ENCODE measurements at places on chromosomes 7 and 10.

- no peak for DNase-seq
Observed at GRCh38 chr7:123879628-123880027, 34.7 kb downstream of the HYAL4 start.

GRCh38 chr10:62818426-62819011, 2.4 kb upstream of the EGR2 start:
- DNase-seq, result no peak

GRCh38 chr7:42222891-42223290, 14.1 kb downstream of the GLI3 start:
- no peak for DNase-seq

- no peak for DNase-seq
Observed at GRCh38 chr7:8255680-8256655, 6.0 kb downstream of the ICA1 start.

- DNase-seq, result no peak
Observed at GRCh38 chr10:110343947-110344346, 39.2 kb upstream of the SMNDC1 start.

DNA sequence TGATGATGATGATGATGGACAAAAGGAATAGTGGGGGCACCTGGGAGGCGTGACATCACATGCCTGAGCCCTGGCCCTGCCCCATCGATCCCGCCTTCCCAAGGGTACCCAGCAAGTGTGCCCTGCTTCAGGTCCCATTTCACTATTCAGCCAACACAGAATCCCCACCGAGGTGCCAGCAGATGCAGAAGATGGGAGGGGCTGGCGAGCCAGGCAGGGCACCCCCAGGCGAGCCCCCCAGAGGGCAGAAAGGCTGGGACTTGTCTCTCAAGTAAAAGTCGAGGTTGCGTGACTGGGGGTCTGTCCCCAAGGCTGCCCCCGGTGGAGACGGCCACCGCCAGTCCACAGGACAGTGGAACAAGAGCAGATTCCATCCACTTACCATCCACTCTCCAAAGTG, 57.5 kb downstream of the INSIG1 start:
- no peak for DNase-seq

DNA sequence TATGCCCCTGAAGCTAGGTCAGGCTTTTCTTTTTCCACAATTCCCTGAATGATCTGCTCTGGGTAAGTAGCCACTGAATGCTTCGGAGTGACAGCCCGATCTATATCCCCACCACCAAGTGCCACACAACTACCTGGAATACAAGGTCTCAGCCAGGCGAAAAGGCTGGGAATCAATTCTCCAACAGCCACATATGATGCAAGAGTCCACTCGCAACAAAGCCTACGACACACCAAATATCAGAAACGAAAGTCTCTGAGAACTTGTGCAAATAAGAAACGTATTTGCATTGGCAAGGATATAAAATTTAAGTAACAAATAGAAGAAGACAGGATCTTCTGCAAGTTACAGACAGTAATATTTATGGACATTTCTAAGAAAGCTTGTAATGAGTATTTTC, 5.7 kb downstream of the HIPK2 start:
- peak; percentile 40 for DNase-seq

- DNase-seq, result no peak
Observed at GRCh38 chr10:45378914-45379726, 5.1 kb downstream of the ALOX5 start.

- DNase-seq, result no peak
Observed at GRCh38 chr7:47779341-47779771, 168.9 kb downstream of the PKD1L1 start.

DNA sequence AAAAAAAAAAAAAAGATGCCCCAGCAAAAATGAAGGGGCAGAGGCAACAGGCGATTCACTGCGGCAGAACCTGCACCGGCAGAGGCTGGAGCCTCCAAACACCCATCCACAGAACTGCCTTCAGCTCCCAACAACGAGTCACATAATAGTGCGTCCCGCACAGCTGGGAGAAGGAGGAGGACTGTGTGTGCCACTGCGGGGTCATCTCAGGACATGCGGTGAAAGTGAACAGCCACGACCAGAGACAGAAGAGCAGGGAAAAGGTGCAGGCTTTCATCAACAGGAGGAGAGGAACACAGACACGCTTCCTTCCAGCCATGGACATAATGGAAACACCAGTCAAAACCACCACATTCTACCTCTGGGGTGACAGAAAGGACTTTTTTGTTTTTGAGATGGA, 34.1 kb downstream of the DAGLB start:
- no peak for DNase-seq

Measured in astrocyte of the spinal cord (primary cell).